ENCODE measurements at places on chromosomes 7 and 10.

GRCh38 chr10:30114881-30115625 lies 55.7 kb upstream of the JCAD start:
- no peaks in the 10 kb centered on the region for H3K36me3 ChIP-seq
- H3K4me3 ChIP-seq = peak overlapping the region; percentile 5
- no peaks in the 10 kb centered on the region for H3K27me3 ChIP-seq
- no peak overlapping the region for H3K27ac ChIP-seq

- H3K27ac ChIP-seq = no peak overlapping the region
- peaks cover 10% of the 10 kb centered on the region for H3K4me1 ChIP-seq
- peaks cover 6% of the 10 kb centered on the region for H3K27me3 ChIP-seq
Measured at GRCh38 chr7:30700941-30701340, 18.7 kb upstream of the CRHR2 start.

DNA sequence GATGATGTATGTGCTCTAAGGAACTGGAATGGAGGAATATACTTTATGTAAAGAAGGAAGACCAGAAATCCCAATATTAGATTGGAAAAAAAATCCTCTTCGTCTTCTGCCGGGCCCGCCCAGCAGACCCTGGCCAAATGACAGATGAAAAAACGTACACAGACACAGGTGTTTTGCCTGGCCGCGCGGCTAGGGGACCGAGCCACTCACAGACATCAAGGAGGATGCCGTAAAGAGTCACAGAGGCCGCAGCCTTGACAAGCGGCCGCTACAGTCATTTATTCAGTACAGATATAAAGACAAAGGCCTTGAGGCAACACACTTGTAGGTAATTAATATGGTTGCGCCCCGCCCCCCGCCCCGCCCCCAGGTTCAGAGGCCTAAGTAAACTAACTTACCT lies 594.1 kb downstream of the GRM8 start:
- no peaks in the 10 kb centered on the region for H3K27me3 ChIP-seq
- no peak overlapping the region for H3K27ac ChIP-seq
- no peak overlapping the region for H3K4me3 ChIP-seq
- ATAC-seq = no peak
- no peaks in the 10 kb centered on the region for H3K4me1 ChIP-seq

DNA sequence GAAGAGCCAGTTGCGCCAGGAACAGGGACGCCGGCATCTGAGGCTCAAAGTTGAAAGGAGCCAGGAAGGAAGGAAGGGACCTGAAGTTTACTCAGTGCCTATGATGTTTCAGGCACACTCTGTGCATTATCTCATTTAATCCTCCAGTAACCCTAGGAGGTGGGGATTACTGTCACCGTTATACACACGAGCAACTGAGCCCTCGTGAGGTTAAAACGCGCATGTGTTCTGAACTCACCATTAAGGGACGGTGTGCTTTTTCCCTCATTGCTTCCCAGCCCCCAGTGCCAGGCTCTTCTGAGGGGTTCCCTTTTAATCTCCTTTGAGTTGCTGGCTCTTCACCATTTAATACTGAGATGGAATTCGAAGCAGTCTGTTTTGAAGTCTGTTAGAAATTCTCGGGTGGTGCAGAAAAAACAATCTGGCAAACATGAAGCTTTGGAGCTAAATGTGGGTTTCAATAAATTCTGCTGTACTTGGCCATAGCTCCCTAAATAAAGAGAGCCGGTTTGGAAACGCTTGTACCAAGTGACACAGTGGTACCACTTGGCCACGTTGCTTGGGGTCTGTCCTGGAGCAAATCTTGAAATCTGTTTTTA lies 102.2 kb downstream of the TAX1BP1 start:
- no peak overlapping the region for H3K4me3 ChIP-seq
- H3K36me3 ChIP-seq = no peaks in the 10 kb centered on the region
- no peak overlapping the region for H3K27ac ChIP-seq
- H3K4me1 ChIP-seq = no peaks in the 10 kb centered on the region
- no peaks in the 10 kb centered on the region for H3K27me3 ChIP-seq

DNA sequence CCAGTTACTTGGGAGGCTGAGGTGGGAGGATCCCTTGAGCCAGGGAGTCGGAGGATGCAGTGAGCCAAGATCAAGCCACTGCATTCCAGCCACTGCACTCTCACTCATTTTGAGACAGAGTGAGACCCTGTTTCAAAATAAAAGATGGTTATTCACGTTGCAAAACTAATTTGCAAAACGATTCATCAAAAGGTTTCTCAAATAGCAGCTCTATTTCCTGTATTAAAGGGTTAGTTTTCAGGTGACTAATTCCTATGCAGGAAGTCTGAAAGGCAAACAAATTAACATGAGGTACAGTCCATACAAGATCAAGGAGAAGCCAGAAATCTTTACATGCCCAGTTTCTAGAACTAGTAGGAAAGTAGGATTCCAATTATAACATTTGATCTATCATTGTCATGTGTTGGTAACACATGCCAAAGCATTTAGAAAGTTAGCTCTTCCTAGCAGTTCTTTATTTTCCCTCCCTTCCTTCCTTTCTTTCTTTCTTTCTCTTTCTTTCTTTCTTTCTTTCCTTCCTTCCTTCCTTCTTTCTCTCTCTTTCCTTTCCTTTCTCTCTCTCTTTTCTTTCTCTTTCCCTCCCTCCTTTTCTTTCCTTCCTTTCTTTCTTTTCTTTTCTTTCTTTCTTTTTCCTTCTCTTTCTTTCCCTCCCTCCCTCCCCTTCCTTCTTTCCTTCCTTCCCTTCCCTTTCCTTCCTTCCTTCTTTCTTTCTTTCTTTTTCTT lies 49.3 kb downstream of the DENND2A start:
- peaks cover 47% of the 10 kb centered on the region for H3K4me1 ChIP-seq
- H3K4me3 ChIP-seq = no peak overlapping the region
- peaks cover 21% of the 10 kb centered on the region for H3K36me3 ChIP-seq
- no peaks in the 10 kb centered on the region for H3K27me3 ChIP-seq
- H3K27ac ChIP-seq = no peak overlapping the region
- ATAC-seq = no peak

- peaks cover 6% of the 10 kb centered on the region for H3K27me3 ChIP-seq
- no peak overlapping the region for H3K27ac ChIP-seq
- no peaks in the 10 kb centered on the region for H3K4me1 ChIP-seq
- H3K4me3 ChIP-seq = no peak overlapping the region
Measured at GRCh38 chr10:107206833-107207232, 42.3 kb upstream of the SORCS1 start.

GRCh38 chr7:91196058-91196457 lies 68.2 kb upstream of the FZD1 start:
- H3K4me1 ChIP-seq = no peaks in the 10 kb centered on the region
- no peak for ATAC-seq
- H3K27me3 ChIP-seq = no peaks in the 10 kb centered on the region
- H3K4me3 ChIP-seq = no peak overlapping the region
- no peaks in the 10 kb centered on the region for H3K36me3 ChIP-seq

DNA sequence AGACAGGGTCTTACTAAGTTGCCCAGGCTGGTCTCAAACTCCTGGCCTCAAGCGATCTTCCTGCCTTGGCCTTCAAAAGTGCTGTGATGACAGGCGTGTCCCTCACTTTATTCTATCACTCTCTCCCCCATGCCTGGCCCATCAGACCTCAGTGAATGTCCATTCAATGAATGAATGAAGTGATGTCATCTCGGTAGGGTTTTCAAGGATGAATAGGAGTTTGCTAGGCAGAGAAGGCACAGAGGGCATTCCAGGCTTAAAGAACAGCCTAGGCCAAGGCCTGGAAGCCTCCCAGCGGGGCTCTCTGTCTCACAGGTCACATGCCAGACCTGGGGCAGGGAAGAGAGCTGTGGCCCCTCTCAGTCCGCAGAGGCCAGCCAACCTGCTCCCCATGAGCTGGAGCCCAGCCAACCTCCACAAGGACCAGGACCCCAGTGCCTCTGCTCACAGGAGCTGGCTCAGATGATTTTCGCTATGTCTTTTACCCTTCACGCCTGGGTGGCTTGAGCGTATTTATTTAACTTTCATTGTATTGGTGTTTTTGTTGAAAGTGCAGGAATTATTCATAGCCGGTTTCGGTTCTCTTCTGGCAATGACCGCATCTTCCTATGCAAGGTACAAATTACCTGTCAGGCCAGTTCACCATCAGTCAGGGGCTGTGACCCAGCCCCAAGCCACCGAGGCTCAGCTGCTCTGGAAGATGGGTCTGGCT lies 11.8 kb upstream of the TNRC18 start:
- H3K27me3 ChIP-seq = no peaks in the 10 kb centered on the region
- H3K27ac ChIP-seq = no peak overlapping the region
- no peaks in the 10 kb centered on the region for H3K36me3 ChIP-seq
- no peak overlapping the region for H3K4me3 ChIP-seq

DNA sequence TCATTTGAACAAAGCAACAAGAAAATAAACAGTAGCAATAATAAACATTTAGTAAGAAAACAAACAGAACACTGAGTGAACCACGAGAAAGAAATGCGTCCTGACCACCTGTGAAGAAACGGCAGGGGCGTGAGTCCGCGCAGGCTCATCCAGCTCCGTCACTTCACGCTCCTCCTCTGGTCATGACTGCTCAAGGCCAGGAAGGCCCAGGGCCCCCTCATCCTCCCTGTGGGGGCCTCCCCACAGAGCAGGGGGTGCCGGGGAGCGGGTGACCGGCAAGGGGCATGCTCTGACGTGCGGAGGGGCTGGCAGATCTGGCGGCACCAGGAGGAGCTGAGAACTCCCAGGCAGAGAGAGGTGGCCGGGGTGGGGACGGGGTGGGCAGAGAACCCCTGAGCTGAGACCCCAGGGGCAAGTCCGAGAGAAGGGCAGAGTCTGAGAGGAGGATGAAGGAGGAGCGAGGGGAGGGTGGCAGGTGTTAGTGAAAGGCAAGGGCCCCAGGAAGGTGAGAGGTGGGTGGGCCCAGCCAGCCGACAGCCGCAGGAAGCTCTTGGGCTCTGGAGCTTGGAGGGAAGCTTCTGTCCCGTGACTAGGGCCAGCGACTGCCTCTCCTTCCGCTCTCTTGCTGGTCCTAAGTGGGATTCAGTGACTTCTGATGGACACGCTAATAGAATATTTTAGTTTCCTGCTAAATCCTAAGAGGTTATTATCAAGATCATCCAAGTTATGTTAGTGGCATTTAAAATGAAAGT lies 223.9 kb downstream of the TCERG1L start:
- H3K27me3 ChIP-seq = peaks cover 60% of the 10 kb centered on the region
- H3K4me1 ChIP-seq = no peaks in the 10 kb centered on the region
- no peak overlapping the region for H3K27ac ChIP-seq
- H3K4me3 ChIP-seq = no peak overlapping the region

GRCh38 chr10:50992356-50992901 lies 81.9 kb upstream of the PRKG1 start:
- peaks cover 36% of the 10 kb centered on the region for H3K27me3 ChIP-seq
- ATAC-seq = no peak
- H3K27ac ChIP-seq = peak overlapping the region; percentile 90

- H3K4me1 ChIP-seq = peaks cover 17% of the 10 kb centered on the region
- H3K36me3 ChIP-seq = no peaks in the 10 kb centered on the region
- H3K4me3 ChIP-seq = no peak overlapping the region
- no peak for ATAC-seq
- no peaks in the 10 kb centered on the region for H3K27me3 ChIP-seq
- H3K27ac ChIP-seq = peak overlapping the region; percentile 21
Measured at GRCh38 chr7:80132594-80132993, 2.0 kb upstream of the GNAI1 start.

DNA sequence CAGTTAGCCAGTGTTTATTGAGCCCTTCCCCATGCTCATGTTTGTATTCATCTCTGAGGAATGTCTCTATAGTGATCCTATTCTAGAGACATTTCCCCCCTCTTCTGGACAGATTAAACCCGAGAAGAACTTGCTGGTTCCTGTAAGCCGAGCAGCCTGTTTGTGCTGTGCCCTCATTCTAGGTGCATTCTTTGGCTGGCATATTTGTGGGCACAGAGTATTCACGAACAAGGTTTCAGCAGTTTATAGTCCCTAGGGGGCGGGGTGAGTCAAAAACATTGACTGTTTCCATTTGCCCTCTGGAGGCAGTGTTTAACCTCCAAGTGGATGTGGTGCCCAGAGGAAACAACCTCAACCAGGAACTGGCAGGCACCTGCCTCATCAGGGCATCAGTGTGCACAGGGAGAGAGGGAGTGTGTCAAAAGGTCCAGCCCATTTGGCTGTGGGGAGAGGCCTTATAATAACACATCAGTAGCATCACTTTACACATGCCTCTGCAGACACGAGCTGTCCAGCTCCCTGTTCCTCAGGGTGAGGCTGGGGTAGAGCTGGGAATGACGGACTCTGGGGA lies 273.3 kb upstream of the LRGUK start:
- H3K4me1 ChIP-seq = no peaks in the 10 kb centered on the region
- H3K27ac ChIP-seq = no peak overlapping the region
- no peaks in the 10 kb centered on the region for H3K27me3 ChIP-seq
- no peaks in the 10 kb centered on the region for H3K36me3 ChIP-seq
- ATAC-seq = no peak
- no peak overlapping the region for H3K4me3 ChIP-seq

DNA sequence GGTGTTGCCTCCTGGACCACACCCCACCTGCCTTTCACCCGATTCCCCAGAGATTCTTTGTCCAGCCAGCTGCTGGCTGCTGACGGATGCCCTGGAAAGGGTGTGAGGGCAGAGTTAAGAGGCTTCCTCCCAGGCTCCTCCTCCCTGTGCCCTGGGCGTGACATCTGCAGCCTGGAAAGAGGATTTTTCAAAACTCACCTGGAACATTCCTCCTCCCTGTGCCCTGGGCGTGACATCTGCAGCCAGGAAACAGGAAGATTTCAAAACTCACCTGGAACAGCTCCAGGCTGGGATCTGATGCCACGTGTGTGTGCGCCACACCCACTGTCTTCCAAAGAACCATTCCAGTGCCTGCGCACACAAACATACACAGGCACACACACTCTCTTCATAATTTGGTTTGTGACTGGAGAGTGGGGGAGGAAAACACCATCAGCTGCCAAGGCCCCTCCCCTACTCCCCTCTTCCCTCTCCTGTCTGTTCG lies 5.2 kb downstream of the MARVELD1 start:
- H3K27ac ChIP-seq = peak overlapping the region; percentile 99
- peaks cover 60% of the 10 kb centered on the region for H3K4me1 ChIP-seq
- no peaks in the 10 kb centered on the region for H3K27me3 ChIP-seq
- ATAC-seq = peak; percentile 72
- no peaks in the 10 kb centered on the region for H3K36me3 ChIP-seq
- no peak overlapping the region for H3K4me3 ChIP-seq

GRCh38 chr7:33882040-33882837 lies 23.1 kb upstream of the BMPER start:
- no peaks in the 10 kb centered on the region for H3K27me3 ChIP-seq
- ATAC-seq = peak; percentile 82
- no peak overlapping the region for H3K4me3 ChIP-seq
- H3K4me1 ChIP-seq = no peaks in the 10 kb centered on the region
- no peaks in the 10 kb centered on the region for H3K36me3 ChIP-seq

DNA sequence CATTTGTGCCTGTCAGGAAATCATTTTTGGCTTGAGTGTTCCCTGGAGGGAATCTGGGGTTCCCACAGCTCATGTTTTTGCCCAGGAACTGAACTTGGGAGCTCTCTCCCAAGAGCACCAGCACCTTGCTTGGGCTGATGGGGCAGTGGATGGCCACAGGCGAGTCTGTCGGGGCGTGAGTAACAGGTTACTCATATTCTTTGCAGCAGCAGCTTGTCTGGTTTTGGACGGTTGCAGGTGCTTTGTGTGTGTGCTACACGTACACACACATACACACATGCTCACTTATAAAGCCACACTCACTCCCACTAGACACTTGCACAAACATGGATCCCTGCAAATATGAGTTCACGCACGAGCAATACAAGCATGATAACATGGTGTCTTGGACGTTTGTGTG lies 2.9 kb upstream of the PALD1 start:
- ATAC-seq = no peak
- no peak overlapping the region for H3K4me3 ChIP-seq
- H3K27ac ChIP-seq = no peak overlapping the region

Measured in gastroesophageal sphincter (tissue), 4 donors.